ENCODE measurements at places on chromosomes 4 and X.

- no peak for DNase-seq
These were observed 85.7 kb downstream of the ZIC3 start for GRCh38 chrX:137651647-137652046.

DNA sequence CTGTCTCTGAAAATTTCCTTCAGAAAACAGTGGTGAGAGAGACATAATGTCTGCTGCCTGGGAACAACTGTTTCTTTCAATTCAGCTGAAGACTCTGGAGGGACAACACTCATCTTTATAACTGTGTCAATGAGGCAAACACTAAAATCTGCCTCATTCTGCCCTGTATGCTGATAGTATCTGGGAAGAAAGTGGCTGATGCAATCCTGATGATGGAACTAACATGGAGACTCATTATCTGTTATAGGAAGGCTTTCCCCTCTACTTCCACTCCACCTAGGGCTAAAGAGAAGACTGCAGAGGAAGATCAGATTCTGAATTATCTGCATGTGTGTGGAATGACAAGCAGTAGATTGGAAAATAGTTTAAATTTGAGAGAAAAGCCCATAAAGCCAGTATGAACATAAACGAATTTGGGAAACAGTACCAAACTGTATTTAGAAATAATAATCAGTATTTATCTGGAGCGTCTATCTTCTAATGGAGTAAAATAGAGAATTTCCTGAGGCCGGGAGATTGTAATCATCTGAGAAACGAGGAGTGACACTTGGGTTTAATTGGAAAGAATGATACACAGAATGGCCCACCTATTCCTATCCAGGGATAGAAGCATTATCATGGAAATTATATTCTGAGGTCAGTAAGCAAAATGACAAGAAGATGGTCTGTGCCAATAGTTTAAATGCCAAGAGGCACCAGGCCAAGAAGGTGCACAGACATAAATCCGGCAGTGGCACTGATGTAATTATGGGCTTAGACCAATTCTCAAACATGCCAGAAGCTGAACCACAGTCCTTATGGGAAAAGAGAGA is 85.4 kb downstream of the SHISA3 start:
- DNase-seq, result no peak

- DNase-seq, result no peak
These were observed 1.8 kb upstream of the PPEF2 start for GRCh38 chr4:75904076-75904475.

GRCh38 chr4:8697826-8698225 is 105.3 kb downstream of the CPZ start:
- no peak for DNase-seq
